Astrocyte (in vitro differentiated cells and primary cell): ENCODE measurements at places on chromosomes 7 and 10. TPM values are rescaled to one million over a fixed set of nuclear protein-coding genes. Genes with fewer than 3 reads are reported as not detected.

TDRD1 gene
- not detected in 2 replicates for total RNA-seq

DNA sequence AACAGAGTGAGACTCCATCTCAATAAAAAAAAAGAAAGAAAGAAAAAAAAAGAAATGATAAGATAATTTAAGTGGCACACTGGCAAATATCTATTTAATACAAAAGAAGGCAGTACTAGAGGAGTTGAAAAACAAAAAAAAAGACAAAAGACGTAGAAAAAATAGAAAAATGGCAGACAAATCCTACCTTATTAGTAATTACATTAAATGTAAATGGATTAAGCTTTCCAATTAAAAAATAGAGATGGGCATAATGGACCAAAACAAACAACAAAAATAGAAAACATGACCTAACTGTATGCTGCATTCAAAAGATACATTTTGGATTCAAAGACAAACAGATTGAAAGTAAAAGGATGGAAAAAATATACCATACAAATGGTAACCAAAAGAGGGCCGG lies 5.3 kb upstream of the PARP12 start:
- DNase-seq = no peak

LBX1 gene
- total RNA-seq = not detected in 2 replicates

DNA sequence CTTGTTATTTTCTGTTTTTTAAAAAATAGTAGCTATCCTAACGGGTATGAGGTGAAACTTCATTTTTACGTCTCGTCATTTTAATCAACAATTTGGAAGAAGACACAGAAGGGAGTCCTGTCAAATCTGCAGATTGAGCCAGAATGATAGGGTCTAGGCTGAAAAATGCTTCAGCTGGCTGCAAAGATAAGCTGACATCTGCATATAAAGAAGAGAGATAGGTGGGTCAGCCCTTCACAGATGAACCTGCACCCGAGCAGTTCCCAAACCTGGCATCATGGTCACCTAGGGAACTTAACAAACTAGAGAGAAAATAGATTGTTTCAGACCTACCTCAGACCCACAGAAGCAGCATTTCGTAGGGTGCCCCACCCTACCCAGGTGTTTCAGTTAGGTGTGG lies 35.2 kb upstream of the BMPR1A start:
- no peak for DNase-seq
